ENCODE measurements at places on chromosomes 6 and 20.
A peak's percentile ranks its signal among the peaks of the same experiment; 100 is the strongest.

DNA sequence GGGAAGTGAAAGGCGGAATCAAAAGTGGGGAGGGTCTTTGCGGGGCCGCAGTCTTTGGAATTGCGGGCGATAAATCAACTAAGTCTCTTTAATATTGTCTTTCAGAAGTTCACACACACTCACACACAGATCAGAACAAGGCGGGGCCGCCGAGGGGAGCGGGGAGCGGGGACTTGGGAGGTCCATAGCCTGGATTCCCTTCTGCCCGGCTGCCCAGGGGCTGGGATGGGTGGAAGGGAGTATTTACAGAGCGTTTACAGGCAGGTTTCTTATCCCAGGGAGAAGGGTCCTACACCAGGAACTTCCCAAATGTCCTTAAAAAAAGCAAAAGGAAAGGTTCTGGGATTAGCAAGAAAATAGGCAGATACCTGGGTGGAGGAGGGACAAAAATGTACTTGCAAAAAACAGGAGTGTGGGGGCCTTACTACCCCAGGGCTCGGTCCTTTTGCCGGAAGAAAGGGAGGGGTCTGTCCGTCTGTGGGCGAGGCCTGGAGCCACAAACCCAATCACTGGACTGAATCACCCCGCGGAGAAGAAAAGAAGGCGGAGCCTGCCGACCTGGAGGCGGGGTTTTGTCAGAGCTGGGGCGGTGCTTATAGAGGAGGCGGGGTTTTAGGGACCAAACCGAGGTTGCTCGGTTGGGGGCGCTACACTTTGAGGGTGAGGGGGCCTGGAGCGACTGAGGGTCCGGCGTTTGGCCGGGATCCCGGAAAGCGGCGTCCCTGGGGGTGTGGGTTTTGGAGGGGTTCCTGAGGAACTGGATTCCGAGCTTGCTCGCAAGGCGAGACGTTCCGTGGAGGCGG lies 3.2 kb downstream of the PRRT1 start:
- no peak for DNase-seq

- no peak for DNase-seq
Measured at GRCh38 chr6:148999501-148999900, 252.7 kb downstream of the UST start.

DNA sequence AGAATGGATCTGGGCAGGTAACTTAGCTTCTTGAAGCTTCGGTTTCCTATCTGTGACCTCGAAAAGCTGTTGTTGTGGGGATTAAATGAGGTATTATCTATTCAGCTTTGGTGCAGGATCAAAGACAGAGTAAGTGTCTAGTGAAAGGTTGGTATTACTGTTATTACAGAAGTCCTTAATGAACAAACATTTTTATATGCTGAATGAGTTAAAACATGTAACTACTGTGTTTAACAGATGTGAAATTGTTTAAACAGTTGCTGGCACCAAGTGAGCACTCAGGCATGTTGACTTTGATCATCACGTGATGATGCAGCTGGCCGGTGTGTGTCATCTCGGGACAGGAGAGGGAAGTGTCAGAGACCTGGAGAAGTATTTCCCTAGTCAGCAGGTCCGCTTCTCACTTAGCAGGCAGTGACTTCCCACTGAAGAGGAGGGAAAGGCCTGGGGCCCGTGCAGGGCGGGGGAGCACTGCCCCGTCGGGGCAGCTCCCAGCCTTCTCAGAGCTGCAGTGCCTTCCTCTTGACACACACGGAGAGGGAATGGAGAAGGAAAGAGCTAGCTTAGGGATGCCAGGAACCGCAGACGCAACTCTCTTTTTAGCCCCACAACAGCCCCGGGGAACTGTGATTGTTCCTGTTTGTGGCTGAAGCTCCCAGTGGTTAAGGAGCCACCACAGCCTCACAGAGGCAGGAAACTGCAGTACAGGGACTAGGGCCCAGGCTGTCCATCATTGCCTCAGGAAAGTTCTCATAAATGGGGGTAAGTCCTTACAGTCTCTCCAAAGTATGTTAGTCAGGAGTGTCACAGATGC lies 18.0 kb downstream of the TUBB2A start:
- no peak for DNase-seq

GRCh38 chr6:10177704-10178103 lies 237.2 kb downstream of the TFAP2A start:
- DNase-seq: no peak

DNA sequence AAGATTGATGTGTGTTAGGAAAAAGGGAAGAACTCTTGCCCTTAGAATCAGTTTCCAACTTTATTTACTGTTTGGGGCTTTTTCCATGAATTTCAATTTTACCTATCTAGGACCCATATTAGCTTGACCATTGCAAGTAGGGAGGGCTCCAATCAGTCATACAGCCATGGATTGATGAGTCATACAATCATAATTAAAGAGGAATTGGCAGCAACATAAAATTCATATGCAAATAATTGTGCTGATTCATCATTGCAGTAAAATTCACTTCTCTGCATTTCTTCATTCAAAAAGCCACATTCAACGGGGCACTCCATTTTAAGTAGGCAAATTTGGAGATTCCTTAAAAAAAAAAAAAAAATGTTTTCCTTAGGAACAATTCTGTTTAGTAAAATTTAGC lies 1016.4 kb downstream of the KIF16B start:
- no peak for DNase-seq

DNA sequence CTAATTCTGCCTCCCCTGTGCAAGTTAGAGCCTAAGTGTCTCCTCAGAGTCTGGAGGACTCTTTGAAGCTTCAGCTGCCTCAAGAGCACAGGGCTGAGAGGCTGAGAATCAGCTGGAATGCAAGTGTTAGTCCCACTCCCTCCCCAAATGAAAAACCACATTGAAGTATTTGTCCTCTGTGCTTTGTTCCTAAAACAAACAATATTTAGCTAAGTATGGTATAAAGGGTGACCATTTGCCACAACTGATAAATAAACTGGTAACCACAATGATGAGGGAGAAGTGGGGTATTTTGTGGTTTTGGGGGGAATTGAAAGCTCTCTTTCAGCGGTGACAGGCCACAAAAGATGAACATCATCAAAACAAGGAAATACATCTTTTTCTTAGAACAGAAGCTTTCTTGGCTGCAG lies 91.7 kb upstream of the HDDC2 start:
- peak; percentile 3 for DNase-seq

GRCh38 chr6:105256619-105257018 lies 76.8 kb upstream of the POPDC3 start:
- no peak for DNase-seq

GRCh38 chr6:131469130-131469529 lies 103.9 kb upstream of the ARG1 start:
- DNase-seq: no peak

DNA sequence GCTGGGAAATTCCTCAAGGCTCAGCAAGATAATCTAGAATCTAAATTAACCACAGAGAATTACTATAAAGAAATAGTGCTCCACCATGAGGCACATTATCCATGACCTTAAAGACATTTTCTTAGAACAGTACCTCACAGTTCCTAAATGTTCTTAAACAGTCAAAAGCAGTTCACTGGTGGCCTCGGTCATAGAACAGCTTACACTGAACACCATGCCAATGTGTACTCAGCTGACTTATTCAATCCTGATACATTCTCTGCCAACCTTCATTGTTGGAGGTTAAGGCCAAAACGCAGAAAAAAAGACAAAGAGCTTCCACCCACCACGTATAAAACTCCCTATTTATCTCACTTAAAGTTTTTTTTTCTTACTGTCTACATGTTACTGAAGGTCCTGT lies 21.8 kb upstream of the TMEM170B start:
- no peak for DNase-seq

DNA sequence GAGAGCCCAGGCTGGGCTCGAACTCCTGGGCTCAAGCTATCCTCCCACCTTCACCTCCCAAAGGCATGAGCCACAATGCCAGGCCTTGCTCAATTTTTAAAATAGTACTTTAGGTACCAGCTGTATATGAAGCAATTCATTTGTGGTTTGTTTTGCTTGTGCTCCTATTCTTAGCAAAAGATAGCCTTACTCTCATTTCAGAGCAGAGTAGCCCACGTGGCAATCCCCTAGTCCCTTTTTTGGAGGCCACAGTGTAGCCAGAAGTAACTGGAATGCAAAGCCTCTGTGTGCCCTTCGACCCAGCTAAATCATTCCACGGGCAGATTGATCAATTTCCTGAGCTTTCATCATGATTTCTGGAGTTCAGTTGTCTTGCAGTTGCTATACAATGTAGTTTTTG lies 372.2 kb downstream of the NRN1 start:
- no peak for DNase-seq

DNA sequence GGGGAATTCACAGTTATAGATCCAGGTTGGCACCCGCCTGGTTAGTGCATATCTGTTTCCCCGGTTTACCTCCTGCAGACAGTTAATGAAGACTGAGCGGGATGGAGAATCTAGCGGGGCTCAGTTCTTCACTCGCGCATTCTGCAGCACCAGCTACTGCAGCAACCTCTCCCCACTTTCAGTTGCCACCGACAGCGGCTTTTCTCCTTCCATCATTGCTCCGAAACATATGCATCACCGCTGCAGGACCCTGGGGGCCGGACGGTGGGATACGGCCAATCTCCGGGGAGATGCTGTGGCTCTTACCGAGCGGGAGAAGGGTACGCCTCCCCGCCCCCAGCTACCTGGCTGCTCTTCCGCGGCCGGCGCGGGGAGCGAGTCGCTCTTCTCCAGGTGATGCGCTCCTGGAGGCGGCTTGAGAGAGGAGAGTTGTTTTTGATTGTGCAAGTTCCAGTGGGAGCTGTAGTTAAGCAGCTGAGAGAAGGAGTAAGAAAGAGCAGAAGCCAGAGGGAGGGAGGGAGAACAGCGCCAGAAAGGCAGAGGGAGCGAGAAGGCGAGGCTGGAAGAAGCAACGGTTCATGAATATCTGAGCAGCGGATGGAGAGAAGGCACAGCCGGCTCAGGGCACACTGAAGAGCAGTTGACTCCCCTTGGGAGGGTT lies at the start of gene SGK1:
TSS of gene SGK1 (minus strand) at position 642 of the 661 bp plus-strand sequence. CDS start 652 bp downstream, outside the sequence.
- DNase-seq: peak; percentile 23

- no peak for DNase-seq
Measured at GRCh38 chr20:41969656-41970055, 351.5 kb upstream of the CHD6 start.

DNA sequence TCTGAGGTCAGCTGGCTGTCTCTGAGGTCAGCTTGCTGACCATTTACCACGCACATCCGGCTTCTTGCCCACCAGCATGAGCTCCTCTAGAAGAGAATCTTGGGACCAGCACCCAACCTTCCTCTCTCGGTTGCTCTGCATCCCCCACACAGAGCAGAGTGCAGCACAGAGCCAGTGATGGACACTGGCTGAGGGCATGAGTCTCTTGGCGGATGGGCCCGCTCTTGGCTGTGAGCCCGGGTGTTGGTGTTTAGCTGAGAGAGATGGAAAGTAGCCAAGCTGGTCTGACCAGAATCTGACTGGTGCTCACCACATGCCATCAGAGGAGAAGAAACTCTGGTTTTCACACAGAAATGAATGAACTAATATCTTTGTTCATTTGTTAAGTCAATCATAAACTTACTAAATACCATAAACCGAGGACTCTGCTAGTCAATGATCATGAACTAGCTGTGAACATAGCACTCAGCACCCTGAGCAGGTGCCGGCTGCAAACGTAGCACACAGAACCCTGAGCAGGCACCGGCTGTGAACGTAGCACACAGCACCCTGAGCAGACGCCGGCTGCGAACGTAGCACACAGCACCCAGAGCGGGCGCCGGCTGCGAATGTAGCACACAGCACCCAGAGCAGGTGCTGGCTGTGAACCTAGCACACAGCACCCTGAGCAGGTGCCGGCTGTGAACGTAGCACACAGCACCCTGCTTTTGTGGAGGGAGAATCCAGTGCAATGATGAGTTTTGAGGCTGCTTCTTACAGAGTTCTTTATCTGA lies 10.4 kb upstream of the THBS2 start:
- peak; percentile 24 for DNase-seq

DNA sequence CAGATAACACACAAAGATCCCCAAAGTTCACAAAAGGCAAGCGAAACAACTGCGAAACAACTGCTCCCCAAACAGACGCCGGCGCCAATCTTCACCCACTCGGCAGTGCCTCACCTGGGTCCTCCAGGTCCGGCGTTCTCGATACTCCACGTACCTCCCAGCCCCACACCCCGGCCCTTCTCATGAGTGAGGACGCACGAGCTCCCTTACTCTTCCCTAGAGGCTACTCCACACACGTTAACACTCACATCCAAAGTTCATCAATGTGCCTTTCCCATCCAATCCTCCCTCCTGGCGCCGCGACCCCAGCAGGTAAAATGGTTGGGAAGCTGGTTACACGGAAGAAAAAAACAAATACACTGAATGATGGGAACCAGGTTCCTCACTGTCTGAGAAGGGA lies 77.0 kb downstream of the TAF4 start:
- DNase-seq: no peak

DNA sequence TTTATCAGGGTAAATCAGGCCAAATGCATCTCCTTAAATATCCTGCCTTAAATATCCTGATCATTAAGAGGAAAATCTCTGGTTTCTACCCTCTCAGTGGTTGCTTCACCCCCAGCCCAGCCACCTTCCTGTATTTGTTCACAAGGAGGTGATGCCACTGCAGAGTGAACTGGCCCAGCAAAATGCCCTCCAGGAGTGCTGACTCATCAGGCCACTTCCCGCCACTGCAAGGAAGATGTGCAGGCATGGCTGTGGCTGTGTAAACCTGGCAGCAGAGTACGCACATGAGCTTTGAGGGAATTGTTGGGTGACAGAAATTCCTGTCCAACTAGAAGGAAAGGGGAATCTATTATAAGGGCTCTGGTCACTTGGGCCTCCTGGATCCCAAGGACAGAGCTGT lies 13.8 kb downstream of the NQO2 start:
- no peak for DNase-seq

- peak; percentile 22 for DNase-seq
Measured at GRCh38 chr20:35991142-35991771, 22.9 kb downstream of the CNBD2 start.

- DNase-seq: no peak
Measured at GRCh38 chr6:72873433-72873832, 251.6 kb downstream of the KCNQ5 start.

DNA sequence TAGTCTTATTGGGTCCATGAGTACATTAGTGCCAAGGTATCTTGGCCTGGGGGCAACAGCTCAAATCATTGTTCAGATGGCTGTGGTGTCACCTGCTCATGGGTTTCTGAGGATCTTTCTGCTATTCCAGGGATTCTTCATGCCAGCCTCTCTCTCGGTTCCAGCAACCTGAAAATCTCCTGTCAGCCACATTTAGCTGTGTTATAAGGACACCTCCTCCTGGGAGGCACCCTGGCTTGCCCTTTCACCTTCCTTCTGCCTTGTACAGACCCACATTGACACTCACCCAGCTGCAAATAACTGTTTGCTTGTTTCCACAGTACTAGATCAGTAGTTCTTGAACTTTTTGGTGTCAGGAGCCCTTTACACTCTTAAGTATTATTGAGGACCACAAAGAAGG lies 159.9 kb downstream of the GRM4 start:
- no peak for DNase-seq

All from astrocyte of the cerebellum (primary cell).